ENCODE measurements at places on chromosomes 11 and 22.

- DNase-seq = no peak
These were observed 23.5 kb downstream of the CTNND1 start for GRCh38 chr11:57785072-57785471.

- DNase-seq = no peak
These were observed 5.3 kb upstream of the CARD18 start for GRCh38 chr11:105144887-105145286.

DNA sequence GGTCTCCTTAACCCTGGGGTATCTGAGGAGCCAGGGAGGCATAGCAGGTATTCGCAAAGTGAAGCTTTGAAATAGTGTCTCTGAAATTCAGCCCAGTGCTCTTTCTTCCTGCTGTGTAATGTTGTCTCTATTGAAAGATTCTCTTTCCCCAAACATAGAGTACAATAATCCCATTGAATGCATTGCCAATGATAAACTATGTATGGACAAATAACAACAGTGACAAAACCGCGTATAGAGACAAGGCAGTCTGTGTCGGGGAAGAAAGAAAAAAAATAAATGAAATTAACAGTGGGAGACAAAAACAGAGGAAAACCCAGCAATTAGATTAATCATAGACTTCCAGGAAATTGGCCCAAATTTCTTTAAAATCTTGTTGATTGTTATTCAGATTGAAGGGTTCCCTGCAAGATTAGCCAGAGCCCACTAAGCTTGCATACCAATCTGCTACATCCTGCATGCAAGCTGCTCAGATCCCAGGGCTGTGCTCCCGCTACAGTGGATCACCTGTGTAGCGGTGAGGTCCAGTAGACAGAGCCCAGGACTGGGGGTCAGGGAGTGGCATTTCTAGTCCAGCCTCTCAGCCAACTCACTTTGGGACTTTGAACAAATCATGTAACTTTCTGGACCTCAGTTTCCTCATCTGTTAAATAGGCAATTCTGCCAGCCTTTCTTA is 492.8 kb downstream of the INSC start:
- DNase-seq = no peak

- DNase-seq = no peak
These were observed 24.5 kb downstream of the SMIM38 start for GRCh38 chr11:69180226-69180625.

DNA sequence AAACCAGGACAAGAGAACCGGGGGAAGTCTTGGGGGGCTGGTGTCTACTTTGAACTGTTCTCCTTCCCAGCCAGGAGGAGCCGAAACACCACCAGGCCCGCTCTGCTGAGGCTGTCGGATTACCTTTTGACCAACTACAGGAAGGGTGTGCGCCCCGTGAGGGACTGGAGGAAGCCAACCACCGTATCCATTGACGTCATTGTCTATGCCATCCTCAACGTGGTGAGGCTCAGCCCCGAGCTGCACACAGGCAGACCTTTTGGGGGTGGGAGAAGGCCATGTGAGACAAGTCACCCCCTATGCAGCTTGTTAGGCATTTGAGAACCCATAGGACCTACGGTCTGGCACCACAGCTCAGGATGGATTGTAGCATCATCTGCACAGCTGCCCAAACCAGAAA is 2.8 kb downstream of the HTR3A start:
- DNase-seq = no peak

DNA sequence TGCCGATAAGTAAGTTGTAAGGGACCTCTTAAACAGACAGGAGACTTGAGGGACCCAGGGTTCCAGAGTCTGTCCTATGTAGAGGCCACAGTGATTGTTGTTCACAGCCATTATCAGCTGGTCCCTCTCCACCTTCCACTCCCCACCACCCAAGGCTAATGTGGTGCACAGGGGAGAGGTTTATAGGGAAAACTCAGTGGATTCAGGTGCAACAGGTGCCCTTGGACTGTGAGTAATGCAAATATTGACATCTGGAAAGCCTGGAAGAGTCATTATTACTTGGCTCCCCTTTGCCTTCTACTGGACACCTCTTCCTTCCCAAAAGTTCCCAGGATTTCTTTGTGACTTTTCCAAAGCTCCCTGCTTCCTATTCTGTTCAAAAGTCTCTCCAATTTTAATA is 441.1 kb upstream of the CCDC90B start:
- DNase-seq = no peak

- DNase-seq = no peak
These were observed 385.5 kb upstream of the B3GAT1 start for GRCh38 chr11:134797411-134798089.

GRCh38 chr11:125689274-125689859 is 8.7 kb upstream of the ACRV1 start:
- DNase-seq = no peak

DNA sequence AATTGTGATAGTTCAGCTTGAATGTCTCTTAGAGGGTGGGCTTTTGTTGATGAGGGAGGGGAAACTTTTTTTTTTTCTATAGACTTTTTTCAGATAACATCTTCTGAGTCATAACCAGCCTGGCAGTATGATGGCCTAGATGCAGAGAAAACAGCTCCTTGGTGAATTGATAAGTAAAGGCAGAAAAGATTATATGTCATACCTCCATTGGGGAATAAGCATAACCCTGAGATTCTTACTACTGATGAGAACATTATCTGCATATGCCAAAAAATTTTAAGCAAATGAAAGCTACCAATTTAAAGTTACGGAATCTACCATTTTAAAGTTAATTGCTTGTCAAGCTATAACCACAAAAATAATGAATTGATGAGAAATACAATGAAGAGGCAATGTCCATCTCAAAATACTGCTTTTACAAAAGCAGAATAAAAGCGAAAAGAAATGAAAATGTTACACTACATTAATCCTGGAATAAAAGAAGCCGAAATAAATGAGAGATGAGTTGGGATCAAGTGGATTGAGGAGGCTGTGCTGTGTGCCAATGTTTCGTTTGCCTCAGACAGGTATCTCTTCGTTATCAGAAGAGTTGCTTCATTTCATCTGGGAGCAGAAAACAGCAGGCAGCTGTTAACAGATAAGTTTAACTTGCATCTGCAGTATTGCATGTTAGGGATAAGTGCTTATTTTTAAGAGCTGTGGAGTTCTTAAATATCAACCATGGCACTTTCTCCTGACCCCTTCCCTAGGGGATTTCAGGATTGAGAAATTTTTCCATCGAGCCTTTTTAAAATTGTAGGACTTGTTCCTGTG is 3.9 kb downstream of the MALAT1 start:
- peak; percentile 39 for DNase-seq

DNA sequence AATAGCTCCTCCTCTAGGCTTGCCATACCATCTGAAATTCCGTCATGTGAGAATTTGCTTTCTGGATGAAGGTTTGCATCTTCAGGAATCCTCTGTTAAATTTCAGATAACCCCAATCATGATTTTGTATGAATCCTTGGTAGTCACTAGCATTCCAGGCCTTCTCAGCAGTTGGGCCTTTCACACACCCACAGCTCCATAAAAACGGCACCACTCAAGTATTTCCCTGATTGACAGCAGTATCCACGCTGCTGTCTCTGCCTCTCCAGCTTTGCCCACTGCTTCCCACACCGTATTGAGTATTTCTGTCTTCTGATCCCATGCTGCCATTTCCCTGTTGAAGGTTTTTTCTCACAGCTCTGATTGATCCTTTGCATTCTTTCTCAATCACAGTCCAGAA is 208.7 kb upstream of the NCAM1 start:
- no peak for DNase-seq

DNA sequence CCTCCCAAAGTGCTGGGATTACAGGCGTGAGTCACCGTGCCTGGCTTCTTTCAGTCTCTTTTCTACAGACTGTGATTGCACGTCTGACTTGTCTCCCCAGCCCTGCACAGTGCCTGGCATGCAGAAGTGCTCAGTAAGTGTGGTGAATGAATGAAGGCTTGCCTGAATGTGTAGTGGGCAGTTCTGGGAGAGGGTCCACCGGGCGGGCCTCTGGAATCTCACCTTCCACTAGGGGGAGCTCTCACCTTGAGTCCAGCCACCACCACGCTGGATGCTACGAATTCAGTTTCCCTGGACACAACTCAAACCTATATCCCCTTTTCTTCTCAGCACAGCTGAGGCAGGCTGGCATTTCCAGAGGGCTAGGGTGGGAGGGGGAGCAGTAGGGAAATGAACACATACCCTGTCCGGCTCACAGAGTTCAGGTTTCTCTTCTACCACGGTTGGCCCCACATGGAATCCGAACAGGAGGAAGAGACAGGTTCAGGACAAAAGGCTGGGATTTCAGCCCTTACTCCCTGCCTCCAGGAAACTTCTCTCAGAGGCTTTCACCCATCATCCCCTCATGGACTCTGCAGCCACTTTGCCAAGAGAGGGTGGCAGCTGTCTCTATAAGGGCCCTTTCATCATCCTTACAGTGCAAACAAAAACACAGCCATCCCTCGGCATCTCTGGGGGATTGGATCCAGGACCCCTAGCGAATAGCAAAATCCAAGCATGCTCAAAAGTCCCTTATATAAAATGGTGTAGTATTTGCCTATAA is 86.8 kb downstream of the NECTIN1 start:
- DNase-seq = no peak

DNA sequence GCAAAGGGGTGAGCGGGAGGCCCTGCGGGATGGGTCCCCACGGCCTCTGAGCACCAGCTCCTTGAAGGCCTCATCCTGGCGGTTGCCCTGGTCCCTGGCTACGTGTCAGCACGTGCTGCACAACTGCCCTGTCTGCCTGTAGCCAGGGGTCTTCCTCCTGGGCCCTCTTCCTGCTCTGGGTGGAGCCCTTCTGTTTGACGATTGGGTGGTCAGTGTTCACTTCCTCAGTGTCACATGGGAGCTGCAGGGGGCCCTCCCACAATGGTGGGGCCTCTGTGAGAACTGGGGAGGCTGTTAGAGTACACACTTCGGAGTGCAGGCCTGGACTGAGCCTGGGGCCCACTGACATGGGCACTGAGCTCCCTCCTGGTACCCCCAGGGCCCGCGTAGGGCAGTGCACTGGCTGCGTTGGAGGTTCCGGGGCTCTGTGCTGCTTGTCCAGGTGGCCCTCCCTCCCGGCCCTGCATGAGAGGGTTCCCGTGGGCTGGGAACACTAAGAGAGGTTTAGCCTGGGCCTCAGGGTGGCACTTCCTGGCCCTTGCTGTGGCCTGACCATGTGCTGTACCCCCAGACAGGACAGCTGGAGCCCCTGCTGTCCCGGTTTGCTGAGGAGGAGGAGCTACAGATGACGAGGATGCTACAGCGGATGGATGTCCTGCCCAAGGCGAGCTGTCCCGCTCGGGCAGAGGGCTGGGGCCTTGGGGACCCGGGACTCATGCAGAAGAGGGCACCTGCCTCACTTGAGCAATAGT is 13.8 kb downstream of the DGCR6L start:
- DNase-seq = no peak

GRCh38 chr22:16955678-16956210 is 52.3 kb downstream of the GAB4 start:
- no peak for DNase-seq

GRCh38 chr22:38973289-38974169 is 8.6 kb upstream of the APOBEC3B start:
- peak; percentile 43 for DNase-seq

- DNase-seq = peak; percentile 70
These were observed 861 bp upstream of the LTBP3 start for GRCh38 chr11:65558930-65559509.

GRCh38 chr11:125140233-125140632 is 24.3 kb upstream of the PKNOX2 start:
- DNase-seq = no peak

DNA sequence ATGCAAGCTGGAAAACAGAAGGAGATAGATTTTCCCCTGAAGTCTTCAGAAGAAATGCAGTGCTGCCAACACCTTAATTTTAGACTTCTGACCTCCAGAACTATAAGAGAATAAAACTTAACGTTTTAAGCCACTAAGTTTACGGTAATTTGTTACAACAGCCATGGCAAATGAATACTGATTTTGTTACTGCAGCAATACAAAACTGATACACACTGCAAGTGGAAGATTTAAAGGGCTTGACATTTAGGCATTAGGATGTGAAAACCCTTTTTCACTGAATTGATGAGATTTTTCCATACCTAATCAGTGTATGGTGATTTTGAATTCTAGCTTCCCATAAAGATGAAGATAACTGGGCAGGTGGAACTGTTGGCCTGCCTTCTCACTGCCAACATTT is 22.1 kb upstream of the LMO2 start:
- DNase-seq = no peak

- DNase-seq = no peak
These were observed at the start of gene BBOX1 for GRCh38 chr11:27040302-27041115. TSS of gene BBOX1 (plus strand) at chr11:27040815. CDS start at chr11:27055431, 14,616 bp downstream.

GRCh38 chr11:71423181-71423790 is 24.9 kb downstream of the DHCR7 start:
- DNase-seq = no peak

DNA sequence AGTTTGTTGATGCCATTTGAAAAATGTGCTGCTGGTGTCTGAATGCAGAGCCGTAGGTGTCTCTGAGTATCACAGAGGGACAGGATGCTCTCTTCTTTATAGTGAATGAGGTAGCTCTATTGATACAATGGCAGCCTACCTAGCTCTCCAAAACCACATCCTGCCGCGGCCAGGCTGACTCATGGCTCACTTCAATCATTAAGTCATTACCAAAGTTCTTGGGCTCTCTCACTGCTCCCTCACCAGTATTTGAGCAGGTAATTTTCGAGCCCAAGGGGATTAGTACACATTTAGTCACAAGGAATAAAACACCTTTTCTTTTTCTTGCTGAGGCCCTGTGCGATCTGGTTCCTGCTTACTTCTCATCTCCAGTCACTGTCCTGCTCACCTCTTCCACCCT is 509.0 kb upstream of the LARGE1 start:
- DNase-seq = no peak

- DNase-seq = peak; percentile 42
These were observed at the start of gene FJX1 for GRCh38 chr11:35617687-35618496. TSS of gene FJX1 (plus strand) at chr11:35618460. CDS start at chr11:35618637, 177 bp downstream.

- no peak for DNase-seq
These were observed 87.3 kb downstream of the SIK3 start for GRCh38 chr11:117010808-117011540.

- no peak for DNase-seq
These were observed 349.9 kb downstream of the CNTN5 start for GRCh38 chr11:99370549-99371216.

- DNase-seq = no peak
These were observed 31.4 kb upstream of the VPREB1 start for GRCh38 chr22:22213231-22213630.

DNA sequence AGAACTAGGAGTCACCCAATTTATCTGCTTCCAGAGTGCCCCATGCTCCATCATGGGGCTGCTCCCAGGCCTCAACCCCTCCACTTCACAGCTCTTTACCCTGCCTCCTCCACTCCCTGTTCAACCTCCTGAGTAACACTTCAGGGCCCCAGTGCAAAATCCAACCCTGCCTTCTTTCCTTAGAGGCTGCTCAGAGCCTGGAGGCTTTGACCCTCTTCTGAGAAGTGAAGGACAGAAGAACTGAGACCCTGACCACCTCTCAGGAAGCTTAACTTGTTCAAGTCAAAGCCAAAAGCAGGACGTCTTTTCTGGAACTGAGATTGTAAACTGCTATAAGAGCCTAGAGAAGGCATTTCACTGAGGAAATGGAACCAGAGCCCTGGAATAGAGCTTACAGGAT is 15.5 kb downstream of the EIF3F start:
- no peak for DNase-seq

- no peak for DNase-seq
These were observed 47.7 kb upstream of the DBX1 start for GRCh38 chr11:20207781-20208621.

GRCh38 chr11:102685338-102685737 is 20.2 kb downstream of the MMP27 start:
- no peak for DNase-seq

Measured in NCI-H446 (cell line).